ENCODE measurements at places on chromosomes 2 and 18.

- DNase-seq, result peak; percentile 71
These were observed 67.6 kb upstream of the ZFP36L2 start for GRCh38 chr2:43293744-43294695.

DNA sequence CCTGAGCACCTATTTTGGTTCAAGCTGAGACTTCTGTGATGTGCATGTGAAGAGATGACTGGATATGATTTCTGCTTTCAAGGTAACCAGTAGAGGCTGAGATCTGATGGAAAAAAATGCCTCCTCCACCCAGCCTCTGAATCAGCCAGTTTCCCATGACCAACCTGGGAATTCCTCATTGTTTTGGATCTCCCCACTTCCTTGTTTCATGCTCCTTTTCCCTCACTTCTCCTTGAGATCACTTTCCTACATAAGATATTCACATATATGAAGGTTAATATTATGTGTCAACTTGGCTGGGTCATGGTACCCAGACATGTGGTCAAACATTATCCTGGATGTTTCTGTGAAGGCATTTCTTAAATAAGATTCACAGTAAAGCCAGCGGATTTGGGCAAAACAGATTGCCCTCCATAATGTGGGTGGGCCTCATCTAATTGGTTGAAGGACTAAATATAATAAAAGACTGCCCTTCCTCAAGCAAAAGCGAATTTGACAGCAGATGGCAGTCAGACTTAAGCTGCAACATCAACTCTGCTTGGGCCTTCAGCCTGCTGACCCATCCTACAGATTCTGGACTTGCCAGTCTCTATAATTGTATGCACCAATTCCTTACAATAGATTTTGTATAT is 379.4 kb downstream of the TNS1 start:
- no peak for DNase-seq

GRCh38 chr2:53881360-53881759 is 21.6 kb upstream of the GPR75 start:
- DNase-seq, result no peak

DNA sequence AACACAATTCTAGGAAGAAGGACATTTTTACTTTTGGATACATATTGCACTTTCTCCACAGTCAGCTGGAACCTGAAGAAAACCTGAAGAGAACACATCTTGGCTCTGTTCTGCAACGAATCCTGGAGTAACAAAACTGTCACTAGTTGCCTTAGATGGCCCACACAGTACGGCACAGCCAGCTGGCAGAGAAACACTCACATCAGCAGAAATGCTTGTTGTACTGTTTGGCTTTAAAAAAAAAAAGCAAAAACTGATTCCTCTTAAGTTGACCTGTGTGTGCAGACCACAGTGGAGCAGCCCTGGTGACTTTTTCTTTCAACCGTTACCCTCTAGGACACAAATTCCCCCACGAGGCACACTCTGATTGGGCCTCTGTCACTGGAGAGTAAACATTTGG is 152.3 kb upstream of the TWIST2 start:
- peak; percentile 22 for DNase-seq

DNA sequence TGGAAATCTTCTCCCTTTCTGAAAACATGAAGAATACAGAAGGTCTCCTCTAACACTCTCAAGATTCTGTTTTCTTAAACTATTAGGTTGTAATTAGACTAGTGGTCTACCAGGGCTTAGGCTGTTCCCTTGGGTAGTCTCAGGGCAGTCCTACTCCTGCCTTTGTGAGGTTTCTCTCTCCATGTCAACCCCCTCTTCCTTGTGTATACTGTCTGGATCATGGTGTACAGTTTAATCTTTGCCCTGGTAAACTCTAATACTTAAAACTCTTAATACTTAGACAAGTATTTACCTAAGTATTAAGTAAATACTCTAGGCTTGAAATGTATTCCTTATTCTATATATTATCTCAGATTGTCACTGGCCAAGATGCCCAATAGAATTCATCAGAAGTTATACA is 480.3 kb upstream of the TNP1 start:
- no peak for DNase-seq
